ENCODE measurements at places on chromosomes 7 and 10.

DNA sequence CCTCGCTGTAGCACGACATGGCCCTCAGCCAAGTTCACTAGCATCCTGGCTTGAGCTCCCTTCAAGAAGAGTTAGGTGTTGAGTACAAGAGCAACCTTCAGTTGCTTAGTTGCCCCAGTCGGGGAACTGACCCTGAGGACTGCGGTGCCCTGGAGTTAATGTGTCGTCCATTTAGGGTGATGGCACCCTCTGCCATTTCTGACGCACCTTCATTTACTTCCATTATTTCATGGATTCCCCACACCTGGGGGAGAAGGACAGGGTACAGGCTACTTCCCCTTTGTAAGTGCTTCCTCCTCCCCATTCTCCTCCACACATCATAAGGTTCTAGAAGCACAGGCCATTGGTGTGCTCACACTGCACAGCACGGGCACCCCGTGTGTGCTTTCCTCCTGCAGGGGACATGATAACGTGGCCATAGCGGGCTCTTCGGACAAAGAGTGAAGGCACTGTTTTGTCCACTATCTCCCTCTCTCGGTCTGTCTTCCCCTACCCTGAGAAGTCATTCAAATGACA is 1.8 kb downstream of the ALOX5 start:
- DNase-seq, result no peak

- no peak for DNase-seq
Observed at GRCh38 chr7:23743226-23743625, 33.2 kb downstream of the STK31 start.

DNA sequence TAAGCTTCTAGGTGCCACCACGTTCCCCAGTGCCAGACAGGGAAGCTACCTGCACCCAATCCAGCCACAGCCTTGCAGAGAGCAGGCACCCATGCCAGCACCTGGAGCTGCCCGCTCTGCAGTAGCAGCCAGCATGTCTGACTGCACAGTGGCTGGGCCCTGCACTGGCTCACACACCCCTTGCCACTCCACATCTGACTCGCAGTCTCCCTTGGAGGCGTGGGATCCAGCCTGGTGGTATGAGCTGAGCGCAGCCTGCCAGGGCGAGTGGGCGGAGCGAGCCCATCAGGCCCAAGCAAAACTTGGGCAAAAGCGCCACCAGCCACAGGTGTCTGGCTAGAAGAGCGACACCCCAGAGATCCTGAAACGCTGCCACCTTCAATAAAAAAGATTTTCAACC is 30.1 kb downstream of the CRTAC1 start:
- DNase-seq, result no peak

DNA sequence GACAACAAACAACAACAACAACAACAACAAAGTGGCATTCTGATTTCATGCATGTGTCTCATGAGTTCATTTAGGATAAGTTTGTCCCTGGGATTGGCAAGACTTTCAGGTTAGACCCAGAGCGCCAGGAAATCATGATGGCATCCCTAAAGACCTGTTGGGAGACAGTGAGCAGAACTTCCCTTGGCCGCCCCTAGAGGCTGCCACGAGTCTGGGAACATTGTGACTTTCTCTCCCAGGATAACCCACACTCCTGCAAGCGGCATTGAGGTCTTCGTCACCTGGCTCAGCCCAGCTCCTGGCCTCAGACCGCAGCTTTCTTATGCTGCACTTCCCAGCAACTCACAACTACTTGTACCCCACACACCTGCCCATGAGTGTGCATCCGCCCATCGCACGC is 80.5 kb upstream of the RNF32 start:
- no peak for DNase-seq

DNA sequence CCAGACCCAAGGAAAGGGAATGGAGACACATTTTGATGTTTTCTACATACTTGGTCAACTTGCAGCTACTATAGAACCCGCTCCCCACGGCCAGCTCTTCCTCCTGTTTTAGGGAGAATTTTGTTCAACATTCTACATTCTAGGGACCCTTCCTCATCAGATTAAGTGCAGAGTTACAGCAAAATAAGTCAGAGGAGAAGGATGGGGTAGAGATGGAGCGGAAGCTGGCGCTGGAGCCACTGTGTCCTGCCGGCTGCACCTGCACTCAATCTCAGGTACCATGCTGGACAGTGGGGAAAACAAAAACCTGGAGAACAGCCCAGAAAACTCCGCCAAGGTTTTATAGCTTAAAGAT is 79.4 kb upstream of the EN2 start:
- DNase-seq, result no peak

DNA sequence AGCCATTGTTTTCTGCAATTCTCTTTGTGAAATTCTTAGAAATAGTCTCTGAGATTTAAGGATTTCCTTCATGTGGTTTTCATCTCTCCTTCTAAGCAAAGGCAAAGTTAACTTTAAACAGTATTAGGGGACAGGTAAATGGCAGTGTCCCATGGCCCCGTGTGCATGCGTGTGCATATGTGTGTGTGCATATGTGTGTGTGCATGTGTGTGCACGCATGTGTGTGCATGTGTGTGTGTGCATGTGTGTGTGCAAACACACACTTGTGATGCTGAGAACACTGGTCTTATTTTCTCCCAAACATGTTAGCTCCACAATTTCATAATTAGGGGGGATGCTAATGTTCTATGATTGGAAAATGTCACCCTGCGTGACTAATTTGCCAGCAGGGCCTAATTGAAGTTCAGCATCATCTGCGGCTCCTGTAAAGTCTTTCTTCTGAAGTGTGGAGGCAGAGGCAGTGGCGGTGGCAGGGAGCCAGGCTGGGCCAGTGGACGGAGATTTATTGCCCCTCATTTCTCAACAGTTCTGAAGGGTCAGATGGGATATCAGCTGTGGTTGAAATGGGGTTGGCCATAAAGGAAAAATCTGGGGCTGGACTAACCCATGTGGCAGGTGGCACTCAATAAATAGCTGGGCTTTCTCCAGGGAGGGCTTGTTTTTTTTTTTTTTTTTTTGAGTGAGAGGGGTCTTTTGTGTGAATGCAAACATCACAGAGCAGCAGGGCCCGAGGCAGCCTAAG is 289.3 kb upstream of the PODXL start:
- DNase-seq, result no peak

DNA sequence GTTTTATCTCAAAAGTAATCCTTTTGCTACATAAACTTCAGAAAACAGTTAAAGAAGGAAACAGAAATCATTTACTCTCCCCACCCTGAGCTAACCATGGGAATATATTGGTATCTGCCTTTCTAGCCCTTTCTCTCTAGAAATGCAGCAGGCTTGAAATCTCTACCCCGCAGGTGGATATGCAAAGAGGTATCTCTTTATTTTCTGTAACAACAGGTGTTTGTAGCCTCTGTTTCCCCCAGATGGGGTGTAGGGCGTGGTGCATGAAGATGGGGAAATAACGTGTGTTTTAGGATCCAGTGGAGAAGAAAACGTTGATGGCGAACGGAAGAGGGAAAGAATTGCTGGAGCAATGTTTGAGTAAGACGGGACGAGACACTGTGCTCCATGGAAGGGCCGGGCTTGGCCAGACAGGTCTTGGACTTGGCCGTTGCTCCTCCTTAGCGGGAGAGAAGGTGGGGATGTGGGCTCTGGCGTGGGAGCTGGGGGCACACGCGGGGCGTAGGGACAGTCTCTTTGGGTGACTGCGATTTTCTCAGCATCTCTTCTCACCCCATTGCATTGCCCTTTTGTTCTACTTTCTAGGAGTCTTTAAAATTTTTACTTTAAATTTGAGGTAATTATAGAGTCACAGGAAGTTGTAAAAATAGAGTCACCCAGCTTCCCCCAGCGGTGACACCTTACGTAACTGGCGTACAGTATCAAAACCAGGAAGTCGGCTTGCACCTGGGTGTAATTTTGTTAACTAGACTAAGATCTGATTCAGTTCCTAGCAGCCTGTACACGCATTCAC is 82.9 kb downstream of the ELFN1 start:
- DNase-seq, result no peak

GRCh38 chr10:34727595-34728033 is 87.5 kb downstream of the PARD3 start:
- DNase-seq, result no peak

DNA sequence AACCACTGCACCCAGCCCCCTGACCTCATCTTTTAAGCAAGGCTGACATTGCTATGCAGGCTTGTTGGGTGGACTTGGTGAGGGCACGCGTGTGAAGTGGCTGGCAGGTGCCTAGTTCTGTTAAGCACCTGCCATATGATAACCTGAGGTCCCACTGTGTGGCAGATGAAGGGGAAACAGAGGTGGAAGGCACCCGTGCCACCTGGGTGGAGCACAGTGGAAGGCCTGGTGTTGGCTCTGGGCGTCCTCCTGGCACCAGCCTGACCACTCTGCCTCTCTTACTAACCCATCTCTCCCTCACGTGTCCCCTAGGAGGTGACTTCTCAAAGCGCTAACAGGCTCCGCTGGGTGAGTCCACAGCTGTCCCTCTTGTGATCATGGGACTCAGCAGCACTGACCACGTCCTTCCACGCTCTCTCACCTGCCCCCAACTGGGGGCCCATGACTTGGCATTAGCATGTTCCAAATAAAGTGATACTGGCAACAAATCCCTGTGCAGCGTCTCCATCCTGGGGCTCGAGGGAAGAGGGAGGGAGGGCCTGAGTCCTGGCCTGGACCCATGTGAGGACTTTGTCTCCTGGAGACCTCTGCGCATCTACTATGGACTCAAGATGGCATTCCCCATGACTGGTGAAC is 4.6 kb upstream of the ZNF862 start:
- no peak for DNase-seq

DNA sequence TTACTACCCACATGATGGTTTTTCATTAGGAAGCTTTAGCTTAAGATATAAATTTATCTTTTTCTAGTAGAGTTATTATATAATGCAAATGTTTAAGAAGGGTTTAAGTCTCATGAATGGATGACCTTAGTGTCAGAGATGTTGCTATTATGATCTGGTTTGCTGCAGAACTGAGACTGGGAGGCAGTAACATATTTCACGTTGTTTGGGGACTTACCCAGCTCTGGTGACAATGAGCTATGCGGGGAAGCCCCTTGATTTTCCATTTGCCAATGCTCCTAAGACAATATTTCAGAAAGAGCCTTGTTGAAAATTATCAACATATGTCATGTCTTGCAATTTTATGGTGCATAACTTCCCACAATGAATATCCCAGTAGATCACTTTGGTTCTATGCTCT is 754.6 kb downstream of the REEP3 start:
- no peak for DNase-seq

GRCh38 chr7:159142730-159143129 is 1.9 kb downstream of the VIPR2 start:
- no peak for DNase-seq

DNA sequence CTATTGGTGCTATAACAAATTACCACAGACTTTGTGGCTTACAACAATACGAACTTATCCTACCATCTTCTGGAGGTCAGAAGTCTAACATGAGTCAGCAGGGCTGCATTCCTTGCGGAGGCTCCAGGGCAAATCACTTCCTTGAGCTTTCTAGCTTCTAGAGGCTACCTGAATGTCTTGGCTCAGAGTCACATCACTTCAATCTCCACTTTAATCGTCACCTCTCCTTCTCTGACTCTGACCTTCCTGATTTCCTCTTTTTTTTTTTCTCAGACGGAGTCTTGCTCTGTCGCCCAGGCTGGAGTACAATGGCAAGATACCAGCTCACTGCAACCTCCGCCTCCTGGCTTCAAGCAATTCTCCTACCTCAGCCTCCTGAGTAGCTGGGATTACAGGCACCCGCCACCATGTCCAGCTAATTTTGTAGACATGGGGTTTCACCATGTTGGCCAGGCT is 44.6 kb upstream of the ANAPC16 start:
- DNase-seq, result peak; percentile 77

DNA sequence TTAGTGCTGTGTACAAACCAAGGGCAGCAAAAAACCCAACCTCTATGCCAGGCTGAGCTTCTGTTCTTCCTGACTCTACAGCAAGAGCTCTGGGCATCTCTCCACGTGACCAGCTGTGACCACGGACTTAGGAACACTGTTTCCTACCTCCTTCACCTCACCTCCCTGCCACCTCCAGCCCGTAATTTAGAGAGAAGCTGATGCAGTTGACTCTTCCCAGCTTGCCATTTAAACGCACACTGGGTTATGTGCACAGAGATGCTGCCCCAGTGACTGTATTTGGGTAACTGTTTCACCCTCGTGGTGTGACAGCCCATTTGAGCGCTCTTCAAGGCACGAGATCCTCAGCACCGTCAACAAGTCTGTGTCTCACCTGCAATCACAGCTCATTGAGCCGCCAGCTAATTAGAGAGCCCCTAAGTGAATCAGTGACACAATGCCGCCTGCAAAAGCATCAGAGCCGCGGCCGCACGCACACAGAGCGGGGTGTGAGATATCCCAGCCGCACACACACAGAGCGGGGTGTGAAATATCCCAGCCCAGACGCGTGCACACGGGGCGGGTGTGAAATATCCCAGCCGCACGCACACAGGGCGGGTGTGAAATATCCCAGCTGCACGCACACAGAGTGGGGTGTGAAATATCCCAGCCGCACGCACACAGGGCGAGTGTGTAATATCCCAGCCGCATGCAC is 319.7 kb downstream of the PTPRN2 start:
- DNase-seq, result no peak

GRCh38 chr7:24715661-24716479 is 41.4 kb downstream of the GSDME start:
- DNase-seq, result no peak

DNA sequence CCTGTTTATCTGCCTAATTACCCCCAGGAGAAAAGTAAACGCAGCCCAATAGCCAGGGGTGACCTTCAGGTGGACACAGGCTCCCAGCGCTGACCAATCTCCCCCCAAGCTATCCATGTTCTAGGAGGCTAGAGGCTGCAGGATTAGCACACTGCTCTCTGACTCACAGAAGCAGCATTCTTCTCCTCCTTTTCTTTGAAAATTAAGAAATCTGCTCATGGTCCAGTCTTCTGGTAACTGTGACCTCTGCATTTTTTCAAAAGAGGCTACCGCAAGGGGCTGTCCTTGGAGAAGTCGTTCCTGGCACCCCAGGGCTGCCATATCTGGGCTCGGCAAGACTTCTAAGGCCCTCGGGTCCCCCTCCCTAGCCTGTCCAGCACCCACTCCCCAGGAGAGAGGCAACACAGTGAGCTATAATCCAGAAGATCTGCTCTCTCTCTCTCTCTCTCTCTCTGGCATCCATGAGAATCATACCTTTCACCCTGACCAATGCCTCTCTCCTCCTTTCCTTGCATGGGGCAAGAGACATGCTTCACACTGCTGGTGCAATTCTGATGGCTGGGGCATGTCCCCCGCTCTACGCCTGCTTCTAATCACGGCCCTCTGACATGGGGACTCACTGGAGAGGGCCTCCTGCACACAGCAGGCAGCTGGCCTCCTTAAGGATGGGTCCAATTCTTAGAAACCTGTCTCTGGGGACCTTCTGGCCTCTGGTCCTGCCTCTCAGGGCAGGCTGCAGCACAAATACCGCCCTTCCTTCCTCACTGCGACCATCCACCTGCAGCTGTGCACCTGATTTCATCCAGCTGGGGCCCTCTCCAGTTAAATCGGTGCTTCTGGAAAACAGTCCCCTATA is 27.3 kb downstream of the ANXA11 start:
- no peak for DNase-seq

Measured in retinal pigment epithelial cell (primary cell).